Neural crest cell (in vitro differentiated cells): ENCODE measurements at places on chromosomes 7 and 10. TPM values are rescaled to one million over a fixed set of nuclear protein-coding genes. Genes with fewer than 3 reads are reported as not detected.

SPOCK2 gene
- total RNA-seq, result 1.4 and 1.5 TPM in 2 replicates

ZNF655 gene
- 56.0 and 57.0 TPM in 2 replicates for total RNA-seq

SUN3 gene
- not detected in 2 replicates for total RNA-seq

NANOS1 gene
- total RNA-seq, result 2.8 and 3.0 TPM in 2 replicates

DNA sequence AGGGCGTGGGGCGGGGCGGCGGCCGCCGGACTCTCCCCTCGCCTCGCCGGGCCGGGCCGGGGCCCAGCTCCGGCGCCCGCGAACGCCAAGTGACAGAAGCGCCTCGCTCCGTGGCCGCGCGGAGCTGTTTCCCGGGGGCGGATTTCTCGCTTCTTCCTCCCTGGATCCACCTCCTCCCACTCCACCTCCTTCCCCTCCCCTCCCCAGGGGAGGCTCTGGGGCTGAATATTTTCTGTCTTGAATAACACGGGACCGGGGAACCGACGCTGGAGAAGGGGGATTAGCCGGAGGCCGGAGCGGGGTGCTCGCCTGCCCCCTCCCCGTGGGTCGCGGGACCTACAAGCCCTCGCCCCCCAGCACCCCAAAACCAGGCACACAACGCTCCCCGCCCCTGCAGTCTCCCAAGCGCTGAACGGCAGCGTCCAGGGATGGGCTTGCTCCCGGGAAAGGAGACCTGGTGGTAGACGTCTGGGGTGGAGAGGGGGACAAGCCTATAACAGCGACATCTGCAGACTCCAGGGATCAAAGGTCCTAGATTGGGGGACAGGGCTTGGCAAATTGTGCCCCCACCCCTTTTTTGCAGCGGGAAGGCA lies at the start of gene ARHGAP21:
Gene ARHGAP21, minus strand, starts transcription at position 100 of the 593 bp plus-strand sequence. CDS start 1,988 bp downstream, outside the sequence.
- peak; percentile 45 for DNase-seq

- DNase-seq, result no peak
Observed at GRCh38 chr10:63757067-63757466, 235.9 kb downstream of the REEP3 start.

- DNase-seq, result peak; percentile 50
Observed at GRCh38 chr7:85750454-85750949, 563.6 kb upstream of the SEMA3D start.

- no peak for DNase-seq
Observed at GRCh38 chr10:44394696-44395381, 9.9 kb upstream of the CXCL12 start.

- DNase-seq, result no peak
Observed at GRCh38 chr10:118409295-118409694, 67.2 kb upstream of the FAM204A start.

DNA sequence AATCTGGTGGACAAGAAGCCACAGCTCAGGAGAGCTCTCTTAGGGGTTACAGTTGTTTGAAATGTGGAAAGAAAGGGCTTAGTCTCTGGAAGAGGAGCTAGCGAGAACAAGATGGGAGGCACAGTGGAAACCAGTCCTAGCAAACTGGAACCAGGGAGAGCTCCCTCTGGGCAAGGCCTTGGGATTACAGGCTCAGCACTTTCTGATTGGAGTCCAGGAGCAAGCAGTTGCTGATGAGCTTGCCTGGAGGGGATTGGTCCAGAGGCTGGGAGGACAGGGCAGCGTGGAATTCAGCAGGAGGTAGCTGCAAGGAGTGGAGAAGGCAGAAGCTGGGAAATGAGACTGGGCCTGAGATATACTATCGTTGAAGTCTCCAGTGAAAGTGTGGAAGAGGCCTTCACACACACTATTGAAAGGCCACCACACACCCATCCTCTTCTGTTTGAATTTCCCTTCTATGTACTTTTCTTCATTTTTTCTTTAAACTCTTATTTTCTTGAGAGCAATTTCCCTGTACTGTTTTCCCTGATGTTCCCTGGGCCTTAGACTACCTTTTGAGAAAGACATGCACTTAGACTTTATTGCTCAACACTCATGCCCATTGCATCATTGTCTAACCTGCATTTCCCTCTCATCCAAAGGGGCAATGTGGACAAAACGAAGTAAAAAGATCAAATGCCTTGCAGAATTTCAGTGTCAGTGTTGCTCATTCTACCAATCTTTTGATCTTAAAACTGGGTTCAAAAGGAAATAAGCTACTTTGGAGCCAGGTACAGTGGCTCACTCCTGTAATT lies 57.8 kb upstream of the LANCL2 start:
- DNase-seq, result no peak
